ENCODE measurements at places on chromosomes 5 and 9.

- DNase-seq = no peak
Observed at GRCh38 chr9:5749306-5749705, 83.6 kb downstream of the ERMP1 start.

- DNase-seq = no peak
Observed at GRCh38 chr9:114383521-114384231, 4.1 kb downstream of the AKNA start.

- no peak for DNase-seq
Observed at GRCh38 chr5:132687995-132688394, 14.2 kb downstream of the IL4 start.

GRCh38 chr5:132787076-132787475 is 10.0 kb upstream of the SEPTIN8 start:
- no peak for DNase-seq

DNA sequence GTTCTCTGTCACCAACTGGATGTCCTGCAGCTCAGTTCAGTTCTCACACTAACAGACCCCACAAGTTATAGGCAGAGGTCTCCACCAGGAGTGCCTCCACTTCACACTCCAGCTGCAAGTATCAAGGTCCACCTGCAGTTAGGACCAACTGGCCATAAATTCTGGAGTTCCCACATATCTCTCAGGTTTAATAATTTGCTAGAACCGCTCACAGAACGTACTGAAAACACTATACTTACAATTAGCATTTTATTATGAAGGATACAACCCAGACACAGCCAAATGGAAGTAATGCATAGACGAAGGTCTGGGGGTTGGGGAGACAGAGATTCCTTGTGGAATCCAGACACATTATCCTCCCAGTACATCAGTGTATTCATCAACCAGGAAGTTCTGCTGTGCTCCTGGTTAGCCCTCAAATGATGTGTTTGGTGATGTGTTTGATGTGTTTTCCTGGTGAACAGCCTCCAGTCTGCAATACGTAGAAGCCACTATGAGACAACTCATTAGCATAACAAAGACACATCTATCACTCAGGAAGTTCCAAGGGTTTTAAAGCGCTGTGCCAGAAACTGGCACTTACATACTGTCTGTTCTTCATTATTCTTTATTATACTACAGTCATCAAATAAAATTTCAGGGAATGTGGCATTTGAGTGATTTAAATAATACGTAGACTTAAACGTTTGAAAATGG is 25.4 kb downstream of the OGN start:
- DNase-seq = no peak

DNA sequence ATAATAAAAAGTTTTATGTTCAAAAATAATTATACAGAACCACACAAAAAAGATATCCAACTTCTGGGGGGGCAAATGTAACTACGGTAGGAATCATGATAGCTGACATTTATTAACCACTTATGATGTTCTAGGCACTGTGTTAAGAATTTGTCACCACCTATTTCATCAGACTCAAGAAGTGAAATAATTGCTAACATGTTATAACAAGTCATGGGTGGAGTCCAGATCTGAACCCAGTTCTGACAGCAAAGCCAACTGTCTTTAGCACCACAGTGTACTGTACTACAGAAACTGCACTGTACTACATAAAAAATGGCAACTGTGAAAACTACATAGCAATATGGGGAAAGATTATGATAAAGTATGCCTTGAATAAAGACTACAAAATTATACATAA is 3.0 kb upstream of the SAP30L start:
- no peak for DNase-seq

Measured in activated CD4-positive, CD25-positive, alpha-beta regulatory T cell (primary cell).